Cortex of kidney (tissue), 1 donor: ENCODE measurements at places on chromosomes 1 and 21.

DNA sequence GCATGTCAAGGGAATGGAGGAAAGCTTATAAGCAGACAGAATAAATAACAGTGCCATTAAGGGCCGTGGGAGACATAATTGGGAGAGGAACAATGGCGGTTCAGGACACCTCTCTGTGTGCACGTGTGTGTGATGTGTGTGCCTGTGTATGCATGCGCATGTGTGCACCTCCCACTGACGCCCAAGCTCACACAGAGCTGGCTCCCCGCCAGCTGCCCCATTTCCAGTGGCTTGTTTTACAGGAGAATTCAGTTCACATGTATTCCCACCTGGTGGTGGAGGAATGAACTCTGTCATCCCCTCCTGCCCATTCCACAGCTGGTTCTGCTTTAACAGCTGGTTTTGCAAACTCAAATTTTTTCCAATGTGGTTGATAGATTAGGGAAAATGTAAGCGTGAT lies 262.2 kb downstream of the AJAP1 start:
- DNase-seq: no peak

DNA sequence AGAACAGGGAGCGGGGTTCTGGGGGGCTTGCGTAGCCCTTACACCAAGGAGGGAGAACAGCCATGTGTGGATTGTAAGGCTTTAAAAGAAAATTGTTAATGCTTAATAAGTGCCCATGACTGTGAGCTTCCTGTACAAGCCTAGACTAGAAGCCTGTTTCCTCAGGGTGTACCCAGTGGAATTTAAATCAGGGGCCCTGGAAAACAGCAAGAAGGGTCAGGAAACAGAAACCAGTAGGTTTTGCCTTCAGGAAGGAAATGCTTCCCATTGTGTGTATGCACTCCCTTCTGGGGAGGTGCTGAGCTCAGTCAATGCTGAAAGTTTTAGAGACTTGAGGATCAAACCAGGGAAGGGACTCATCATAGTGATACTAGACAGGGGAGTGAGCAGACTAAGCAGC lies 12.7 kb downstream of the UTP11 start:
- DNase-seq: no peak

DNA sequence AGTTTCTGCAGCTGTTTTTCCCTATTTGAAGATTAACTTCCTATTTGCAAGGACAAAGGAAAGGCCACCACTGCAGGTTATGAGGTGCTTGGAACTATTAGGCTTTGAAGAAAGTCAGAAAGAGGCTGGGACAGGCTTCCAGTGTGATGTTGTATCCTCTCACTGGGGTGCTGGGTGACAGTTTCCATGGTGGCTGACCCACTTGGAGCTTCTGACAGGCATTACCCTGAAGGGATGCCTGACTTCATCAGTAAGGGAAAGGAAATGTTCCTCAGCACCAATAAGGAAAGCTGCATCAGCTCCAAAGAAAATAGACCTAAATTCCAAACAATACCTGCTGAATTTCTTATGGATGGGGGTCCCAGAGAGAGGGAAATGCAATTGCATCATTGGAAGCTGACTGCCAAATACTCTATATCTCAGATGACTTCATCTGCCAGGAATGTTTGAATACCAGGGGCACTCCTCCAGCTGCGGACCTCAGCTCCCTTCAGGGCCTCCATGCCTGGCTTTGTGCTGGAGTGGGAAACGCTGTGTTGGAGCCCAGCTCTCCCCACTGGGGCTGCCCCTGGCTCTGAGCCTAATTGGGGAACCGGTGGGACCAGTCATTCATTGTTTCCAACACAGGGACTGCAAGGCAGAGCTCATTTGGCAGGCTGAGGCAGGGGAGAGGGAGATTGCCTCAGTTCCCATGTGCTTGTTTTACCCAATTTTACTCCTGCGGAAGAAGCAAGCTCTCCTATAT lies 76.6 kb downstream of the RGL1 start:
- no peak for DNase-seq

DNA sequence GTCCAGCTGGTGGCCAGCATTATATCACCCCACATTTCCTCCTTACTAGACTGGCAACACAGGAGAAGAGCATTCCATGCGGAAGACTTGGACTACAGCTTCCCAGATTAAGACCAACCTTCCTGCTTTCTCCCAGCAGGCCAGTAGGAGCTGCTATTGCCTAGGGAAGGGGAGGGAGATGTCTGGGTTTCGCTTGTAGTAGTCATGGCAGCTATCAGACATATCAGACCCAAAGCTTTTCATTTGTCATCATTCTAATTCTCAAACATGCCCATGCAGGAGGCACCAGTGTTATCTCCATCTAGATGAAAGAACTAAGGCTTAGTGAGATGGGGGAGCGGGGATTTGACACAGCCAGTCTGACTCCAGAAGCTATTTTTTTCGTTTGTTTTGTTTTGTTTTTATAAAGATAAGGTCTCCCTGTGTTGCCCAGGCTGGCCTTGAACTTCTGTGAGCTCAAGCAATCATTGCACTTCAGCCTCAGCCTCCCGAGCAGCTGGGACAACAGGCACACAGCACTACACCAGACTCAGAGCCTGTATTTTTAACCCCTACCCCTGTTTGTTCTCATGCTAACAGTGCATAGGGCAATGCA lies 4.5 kb downstream of the PLA2G2A start:
- no peak for DNase-seq

DNA sequence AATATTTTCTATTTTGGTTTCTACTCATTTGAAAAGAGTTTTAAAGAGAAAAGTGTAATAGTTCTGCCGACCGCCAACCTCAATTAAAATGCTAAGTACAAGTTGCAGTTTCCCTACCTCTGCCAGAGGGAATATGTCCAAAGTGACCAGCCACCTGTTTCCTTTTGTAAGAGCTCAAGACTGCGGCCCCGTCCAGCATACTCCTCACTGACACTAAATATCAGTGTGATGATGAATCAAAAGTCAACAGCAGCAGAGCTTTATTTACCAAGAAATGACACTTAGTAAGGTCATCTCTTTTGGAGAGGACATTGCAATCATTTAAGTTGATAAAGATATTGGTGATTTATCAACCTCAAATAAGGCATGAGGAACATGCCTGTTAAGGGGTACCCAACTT lies 57.4 kb upstream of the NRIP1 start:
- no peak for DNase-seq
